ENCODE measurements at places on chromosomes 16 and 17.
A peak's percentile ranks its signal among the peaks of the same experiment; 100 is the strongest.

- DNase-seq, result no peak
These were observed 55.4 kb downstream of the SDK2 start for GRCh38 chr17:73588891-73589290.

GRCh38 chr16:49703483-49703882 is 152.4 kb downstream of the ZNF423 start:
- DNase-seq, result no peak

DNA sequence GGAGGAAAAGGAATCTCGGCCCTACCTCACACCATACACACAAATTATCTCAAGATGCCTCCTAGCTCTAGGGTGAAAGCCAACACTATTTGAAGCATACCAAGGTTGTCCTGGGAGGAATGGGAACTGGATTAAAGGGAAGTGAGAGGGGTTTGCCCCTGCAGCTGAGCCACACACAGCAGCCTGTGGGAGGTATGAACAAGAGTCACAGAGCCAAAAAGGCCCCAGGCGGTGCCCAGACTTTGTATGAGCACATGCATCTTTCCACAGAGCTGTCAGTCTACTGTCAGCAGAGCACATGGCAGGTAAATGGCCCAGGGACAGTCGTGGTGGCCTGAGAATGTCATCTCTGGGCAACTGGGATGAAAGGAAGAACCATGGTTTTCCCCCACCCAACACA is 31.0 kb upstream of the RCVRN start:
- DNase-seq, result no peak

GRCh38 chr17:6648181-6648580 is 3.2 kb downstream of the MED31 start:
- no peak for DNase-seq

GRCh38 chr16:81927561-81928185 is 83.6 kb downstream of the SDR42E1 start:
- no peak for DNase-seq

DNA sequence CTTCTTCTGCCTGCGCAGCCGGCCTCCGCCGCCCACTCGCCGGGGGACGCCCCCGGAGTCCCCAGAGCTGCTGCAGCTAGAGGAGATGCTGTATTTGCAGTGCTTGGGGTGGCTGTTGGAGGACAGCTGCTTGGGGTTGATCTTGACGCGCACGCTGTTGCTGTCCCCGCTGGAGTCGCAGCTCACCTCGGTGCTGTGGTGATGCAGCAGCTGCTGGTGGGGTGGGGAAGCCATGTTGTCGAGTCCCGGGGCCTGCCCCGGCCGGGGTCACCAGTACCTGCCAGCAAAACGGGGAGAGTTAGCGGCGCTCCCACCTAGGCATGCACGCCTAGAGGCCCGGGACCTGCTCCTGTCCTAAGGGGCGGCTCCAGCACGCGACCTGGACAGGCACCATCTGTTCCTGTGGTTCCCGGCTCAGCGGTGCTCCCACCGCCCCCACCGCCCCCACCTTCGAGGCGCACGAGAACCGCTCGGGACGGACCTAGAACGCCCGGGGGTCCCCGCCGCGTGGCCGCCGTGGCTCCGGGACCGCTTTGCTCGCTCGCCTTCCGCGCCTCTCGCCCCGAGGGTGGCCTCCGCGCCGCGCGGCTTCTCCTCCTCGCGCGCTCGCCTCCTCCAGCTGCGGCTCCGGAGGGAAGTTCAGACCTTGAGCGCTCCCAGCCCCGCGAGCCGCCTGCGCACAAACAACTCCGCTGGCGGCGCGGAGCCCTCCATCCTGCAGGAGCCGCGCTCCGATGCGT is 863 bp downstream of the ADCY9 start:
- DNase-seq, result no peak

GRCh38 chr16:86965840-86966550 is 351.2 kb downstream of the C16orf95 start:
- no peak for DNase-seq

DNA sequence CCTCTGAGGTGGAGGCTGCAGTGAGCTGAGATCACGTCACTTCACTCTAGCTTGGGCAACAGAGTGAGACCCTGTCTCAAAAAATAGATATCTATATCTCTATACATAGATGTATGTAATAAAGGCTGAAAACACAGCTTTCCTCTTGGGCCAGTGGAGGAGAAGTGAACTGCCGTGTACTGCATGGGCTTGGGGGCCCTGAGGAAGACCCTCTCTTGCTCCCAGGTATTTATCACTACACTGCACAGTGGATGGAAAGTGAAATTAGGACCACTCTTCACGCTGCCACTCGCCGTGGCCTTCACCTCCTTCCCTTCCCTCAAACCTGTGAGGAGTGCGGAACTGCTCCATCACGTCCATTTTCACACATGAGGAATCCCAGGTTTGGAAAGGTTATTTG is 68.8 kb upstream of the SIAH1 start:
- no peak for DNase-seq

- DNase-seq, result no peak
These were observed 8.1 kb downstream of the CES4A start for GRCh38 chr16:66996324-66996982.

DNA sequence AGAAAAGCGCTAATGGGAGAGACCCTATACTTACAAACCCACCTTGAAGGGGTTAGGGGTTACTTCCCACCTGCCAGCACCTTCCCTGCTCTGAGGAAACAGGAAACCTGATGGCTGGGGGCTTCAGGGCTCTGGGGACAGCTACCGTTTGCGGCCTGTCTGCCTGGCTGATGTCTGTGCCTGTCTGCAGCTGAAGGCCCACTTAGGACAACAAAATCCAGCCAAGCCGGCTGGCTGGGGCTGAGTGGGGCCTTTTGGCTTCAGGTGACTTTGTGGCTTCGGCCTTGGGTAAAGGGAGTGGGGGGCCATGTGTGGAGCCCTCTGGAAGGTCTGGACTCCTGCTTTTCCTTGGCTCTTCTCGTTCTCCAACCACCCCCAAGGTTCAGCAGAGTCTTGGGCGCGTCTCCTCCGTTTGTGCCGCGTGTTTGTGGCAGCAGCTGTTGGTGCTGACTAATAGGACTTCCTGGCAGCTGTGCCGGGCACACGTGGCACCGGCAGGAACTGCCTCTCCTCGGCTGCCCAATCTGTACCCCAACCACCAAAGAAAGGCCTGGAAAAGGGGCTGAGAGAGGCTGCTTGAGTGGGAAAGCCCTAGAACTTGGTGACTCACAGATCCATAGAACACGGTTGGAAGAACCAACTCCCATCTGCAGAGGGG is 186.7 kb downstream of the MSI2 start:
- no peak for DNase-seq

DNA sequence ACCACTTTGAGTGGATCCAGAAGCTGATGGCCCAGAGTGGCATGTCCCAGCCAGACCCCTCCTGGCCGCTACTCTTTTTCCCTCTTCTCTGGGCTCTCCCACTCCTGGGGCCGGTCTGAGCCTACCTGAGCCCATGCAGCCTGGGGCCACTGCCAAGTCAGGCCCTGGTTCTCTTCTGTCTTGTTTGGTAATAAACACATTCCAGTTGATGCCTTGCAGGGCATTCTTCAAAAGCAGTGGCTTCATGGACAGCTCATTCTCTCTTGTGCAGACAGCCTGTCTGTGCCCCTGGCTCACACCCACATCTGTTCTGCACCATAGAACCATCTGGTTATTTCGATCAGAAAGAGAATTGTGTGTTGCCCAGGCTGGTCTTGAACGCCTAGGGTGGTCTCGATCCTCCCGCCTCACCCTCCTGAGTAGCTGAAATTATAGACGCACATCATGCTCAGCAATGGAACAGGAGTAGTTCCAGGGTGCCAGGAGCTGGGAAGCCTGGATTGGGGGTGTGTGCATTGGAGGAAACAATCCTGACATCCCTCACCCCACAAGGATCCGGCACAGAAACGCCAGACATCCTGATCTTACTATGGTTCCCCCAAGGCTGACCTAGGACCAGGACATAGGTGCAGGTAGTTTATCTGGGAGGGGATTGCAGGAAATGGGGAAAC is 4.6 kb downstream of the PRSS21 start:
- no peak for DNase-seq

DNA sequence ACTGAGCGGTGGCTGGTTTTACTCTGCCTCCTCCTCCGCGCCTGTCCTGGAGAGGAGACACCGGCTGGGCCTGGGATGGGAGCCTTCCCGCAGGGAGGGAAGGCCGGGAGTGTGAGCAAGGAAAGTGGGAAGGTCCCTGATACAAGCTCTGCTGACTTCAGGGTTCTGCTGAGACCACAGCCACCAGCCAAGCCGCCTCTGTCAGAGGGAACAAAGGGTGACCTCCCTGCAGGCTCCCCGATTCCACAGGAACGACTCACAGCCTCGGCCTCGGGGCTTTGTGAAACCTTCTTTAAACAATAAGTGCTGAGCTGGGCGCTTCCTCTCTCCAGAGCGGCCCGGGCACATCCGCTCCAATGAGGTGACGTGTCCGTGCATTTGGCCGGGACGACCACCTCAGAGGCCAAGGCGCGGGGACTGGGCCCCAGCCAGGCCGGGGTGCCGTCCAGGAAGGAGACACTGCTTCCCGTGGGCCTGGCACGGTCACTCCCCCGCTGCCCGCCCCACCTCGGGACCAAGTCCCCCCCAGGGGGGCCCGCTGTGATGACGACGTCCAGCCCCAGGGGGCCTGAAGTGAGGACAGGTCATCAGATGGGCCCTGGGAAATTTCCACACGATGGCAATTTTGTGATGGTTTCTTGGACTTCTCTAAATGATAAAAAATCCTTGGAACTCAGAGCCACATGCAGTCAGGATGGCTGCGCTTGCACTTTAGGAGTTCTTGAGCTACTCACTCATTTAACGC is 11.8 kb upstream of the CIBAR2 start:
- no peak for DNase-seq

- no peak for DNase-seq
These were observed 17.0 kb upstream of the ITGAE start for GRCh38 chr17:3817851-3818605.

GRCh38 chr17:8212312-8213180 is 2.2 kb upstream of the AURKB start:
- DNase-seq, result no peak

DNA sequence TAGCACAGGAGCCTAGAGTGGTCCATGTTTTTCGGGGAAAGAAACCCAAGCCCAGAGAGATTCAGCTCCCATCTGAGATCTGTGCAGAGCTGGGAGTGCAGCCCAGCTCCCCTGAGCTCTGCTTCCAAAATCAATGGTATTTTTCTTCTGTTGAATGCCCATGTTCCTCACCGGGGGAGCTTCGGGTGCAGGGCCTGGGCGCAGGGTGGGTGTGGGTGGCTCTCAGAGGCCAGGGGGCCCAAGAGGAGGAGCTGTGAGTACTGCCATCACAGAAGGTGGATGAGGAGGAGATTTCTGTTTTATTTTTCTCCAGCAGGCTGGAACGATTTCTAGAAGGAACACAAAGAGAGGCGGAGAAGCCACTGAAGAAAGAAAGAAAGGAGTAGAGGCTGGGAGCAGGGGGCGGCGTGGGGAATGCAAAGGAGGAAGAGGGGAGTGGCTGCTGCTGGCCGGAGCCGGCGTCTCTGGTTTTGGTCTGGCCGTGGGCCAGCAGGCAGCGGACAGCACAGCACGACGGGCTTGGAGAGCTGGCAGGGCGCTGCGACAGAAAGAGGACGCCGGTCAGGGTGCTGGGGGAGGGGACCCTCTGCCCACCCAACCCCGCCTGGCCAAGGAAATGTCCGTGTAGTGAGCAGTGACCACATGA is 76.2 kb upstream of the KSR1 start:
- peak; percentile 93 for DNase-seq

DNA sequence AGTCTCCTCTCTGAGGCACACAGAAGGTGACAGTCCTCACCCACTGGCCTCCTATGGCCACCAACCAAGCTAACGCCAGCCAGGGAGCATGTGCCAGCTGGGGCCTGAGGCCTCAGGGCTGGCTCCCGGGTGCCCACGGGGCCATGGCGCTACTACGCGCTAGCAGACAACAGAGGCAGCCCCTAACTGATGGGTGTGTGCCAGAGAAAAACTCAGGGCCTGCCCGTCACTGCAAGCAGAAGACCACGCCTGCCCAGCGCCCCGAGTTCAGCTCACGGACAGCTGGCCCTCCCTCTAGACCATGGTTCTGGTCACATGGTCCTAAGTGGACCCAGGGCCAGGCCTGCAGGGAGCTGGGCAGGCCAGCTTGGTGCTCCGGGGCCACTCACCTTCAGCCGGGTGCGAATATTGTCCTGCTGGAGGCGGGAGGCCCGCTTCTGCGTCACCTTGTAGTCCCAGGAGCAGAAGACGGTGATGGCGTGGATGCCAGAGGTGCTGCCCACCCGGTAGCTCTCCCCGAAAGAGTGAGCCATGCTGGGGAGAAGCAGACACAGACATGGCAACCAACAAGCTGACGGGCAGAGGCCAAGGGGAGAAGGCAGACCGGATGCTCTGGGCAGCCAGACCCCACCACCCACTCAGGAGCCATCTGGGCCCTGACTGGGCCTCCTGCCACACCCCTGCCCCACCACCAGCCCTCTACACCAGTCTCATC is 6.2 kb downstream of the TMC6 start:
- no peak for DNase-seq

DNA sequence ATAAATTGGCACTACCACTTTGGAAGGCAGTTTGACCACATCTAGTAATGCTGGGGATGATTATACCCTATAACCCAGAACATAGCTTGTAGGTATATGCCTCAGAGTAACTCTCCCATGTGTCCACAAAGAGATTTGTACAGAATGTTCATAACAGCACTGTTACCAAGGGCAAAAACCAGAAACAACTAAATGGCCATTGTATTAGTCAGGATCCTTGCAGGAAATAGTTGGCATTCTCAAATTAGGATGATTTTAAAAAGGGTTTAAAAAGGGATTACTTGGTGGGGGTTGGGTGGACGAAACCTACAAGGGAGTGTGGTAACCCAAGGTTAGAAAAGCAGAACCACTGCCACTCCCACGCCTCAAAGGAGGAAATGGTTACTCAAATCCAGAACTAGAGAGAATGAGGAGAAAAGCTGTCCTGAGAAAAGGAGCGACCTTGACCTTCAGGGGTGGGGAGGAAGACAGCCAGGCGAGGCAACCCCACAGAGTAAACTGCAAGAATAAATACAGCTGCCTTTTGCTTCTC is 2.1 kb downstream of the CPPED1 start:
- DNase-seq, result no peak

GRCh38 chr17:14672830-14673229 is 371.9 kb downstream of the HS3ST3B1 start:
- no peak for DNase-seq

DNA sequence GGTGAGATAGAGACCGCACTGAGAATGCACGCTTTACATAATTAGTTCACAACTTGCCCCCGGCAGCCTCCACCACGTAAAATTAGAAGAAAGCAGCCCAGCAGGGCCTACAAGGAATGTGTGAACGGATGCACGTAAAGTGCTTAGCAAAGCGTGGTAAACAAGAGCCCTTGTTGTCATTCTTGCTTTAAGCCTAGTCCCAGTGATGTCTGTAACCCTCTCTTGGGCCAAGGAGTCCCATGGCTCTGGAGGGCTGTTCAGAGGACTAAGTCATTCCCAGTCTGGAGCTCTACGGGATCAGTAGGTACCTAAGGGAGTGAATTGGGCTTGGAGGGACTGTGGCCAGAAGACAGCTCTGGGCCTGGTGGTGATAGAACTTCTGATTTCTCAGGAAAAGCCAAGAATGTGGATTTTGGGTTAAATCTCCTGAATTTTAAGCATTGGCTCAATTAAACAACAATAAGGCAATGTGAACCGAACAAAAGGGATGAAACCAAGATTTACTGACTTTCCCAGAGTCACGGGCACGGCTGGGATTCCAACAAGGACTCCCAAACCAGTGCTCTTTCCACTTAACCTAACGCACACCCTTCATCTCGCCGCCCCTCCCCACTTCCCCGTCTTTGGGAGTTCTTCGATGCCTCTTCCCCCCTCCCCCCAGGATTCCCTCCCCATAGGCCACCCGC is 775 bp upstream of the CHP2 start:
- no peak for DNase-seq

GRCh38 chr16:57186872-57187854 is 1.0 kb downstream of the RSPRY1 start:
- no peak for DNase-seq

- no peak for DNase-seq
These were observed 82.9 kb downstream of the ZNF778 start for GRCh38 chr16:89300311-89300975.
